Nephron progenitor cell (in vitro differentiated cells): ENCODE measurements at places on chromosomes 13 and 19.
A peak's percentile ranks its signal among the peaks of the same experiment; 100 is the strongest.

GRCh38 chr13:58376775-58377174 is 745.2 kb downstream of the PCDH17 start:
- H3K27ac ChIP-seq = no peak overlapping the region
- DNase-seq = no peak
- no peaks in the 10 kb centered on the region for H3K4me1 ChIP-seq
- no peaks in the 10 kb centered on the region for H3K27me3 ChIP-seq
- H3K36me3 ChIP-seq = no peaks in the 10 kb centered on the region
- no peak overlapping the region for H3K4me3 ChIP-seq

DNA sequence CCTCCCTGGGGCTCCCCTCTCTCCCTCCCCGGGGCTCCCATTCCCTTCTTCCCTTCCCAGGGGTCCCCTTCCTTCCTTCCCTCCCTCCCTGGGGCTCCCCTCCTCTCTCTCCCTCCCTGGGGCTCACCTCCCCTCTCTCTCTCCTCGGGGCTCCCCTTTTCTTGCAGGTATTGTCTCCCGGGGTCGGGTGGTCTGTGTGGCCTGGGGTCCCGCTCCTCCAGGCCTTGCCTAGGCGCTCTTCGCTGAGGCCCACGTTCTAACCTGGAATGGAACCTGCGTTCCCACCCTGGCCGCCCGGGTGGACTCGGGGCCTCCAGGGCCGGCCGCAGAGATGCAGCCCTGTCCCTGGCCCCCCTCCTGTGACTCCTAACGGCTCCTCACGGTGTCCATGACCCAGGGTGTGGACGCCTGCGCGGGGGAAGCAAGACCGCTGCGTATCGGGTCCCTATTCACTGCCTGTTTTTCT is 940 bp upstream of the DCUN1D2 start:
- DNase-seq = peak; percentile 54
- H3K4me3 ChIP-seq = peak overlapping the region; percentile 93
- peaks cover 3% of the 10 kb centered on the region for H3K27me3 ChIP-seq
- H3K4me1 ChIP-seq = peaks cover 80% of the 10 kb centered on the region
- H3K27ac ChIP-seq = peak overlapping the region; percentile 57

GRCh38 chr13:110391273-110391672 is 84.2 kb downstream of the COL4A2 start:
- H3K4me1 ChIP-seq = peaks cover 70% of the 10 kb centered on the region
- H3K36me3 ChIP-seq = peaks cover 72% of the 10 kb centered on the region
- H3K4me3 ChIP-seq = no peak overlapping the region
- no peak overlapping the region for H3K27ac ChIP-seq

DNA sequence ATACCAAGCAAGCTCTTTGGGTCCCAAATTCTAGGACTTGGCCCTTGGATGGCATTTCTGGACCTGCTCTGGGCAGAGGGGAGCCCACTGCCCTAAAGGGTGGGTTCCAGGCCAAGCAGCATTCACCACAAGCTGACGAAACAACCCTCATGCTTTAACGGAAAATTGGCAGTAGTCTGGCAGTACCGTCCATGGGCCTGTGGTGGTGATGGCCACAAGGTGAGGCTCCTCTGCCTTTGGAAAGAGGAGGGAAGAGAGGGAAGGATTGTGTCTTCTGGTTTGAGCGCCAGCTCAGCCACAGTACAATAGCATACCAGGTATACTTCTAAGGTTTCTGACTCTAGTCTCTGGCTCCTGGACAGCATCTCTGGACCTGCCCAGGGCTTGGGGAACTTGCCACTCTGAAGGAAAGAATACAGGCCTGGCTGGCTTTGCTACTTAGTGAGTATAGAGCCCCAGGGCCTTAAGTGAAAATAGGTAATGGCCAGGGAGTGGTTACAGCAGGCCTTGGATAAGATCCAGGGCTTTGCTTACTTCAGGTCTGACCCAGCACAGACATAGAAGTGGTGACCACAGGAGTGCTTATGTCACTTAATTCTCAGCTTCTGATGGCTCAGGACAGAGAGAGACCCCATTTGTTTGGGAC is 595.5 kb downstream of the LMO7 start:
- no peak overlapping the region for H3K4me3 ChIP-seq
- no peaks in the 10 kb centered on the region for H3K4me1 ChIP-seq
- no peak overlapping the region for H3K27ac ChIP-seq
- no peak for DNase-seq
- no peaks in the 10 kb centered on the region for H3K36me3 ChIP-seq
- H3K27me3 ChIP-seq = peaks cover 8% of the 10 kb centered on the region

- H3K27ac ChIP-seq = no peak overlapping the region
- H3K27me3 ChIP-seq = peaks cover 3% of the 10 kb centered on the region
- no peaks in the 10 kb centered on the region for H3K4me1 ChIP-seq
Measured at GRCh38 chr19:23772675-23773063, 14.0 kb upstream of the ZNF681 start.

- peaks cover 29% of the 10 kb centered on the region for H3K36me3 ChIP-seq
- no peaks in the 10 kb centered on the region for H3K27me3 ChIP-seq
- H3K27ac ChIP-seq = no peak overlapping the region
- no peak overlapping the region for H3K4me3 ChIP-seq
- DNase-seq = no peak
Measured at GRCh38 chr13:21526707-21527540, 67.8 kb upstream of the ZDHHC20 start.

- H3K4me3 ChIP-seq = no peak overlapping the region
- peaks cover 6% of the 10 kb centered on the region for H3K27me3 ChIP-seq
- H3K4me1 ChIP-seq = peaks cover 53% of the 10 kb centered on the region
- no peak for DNase-seq
- no peak overlapping the region for H3K27ac ChIP-seq
- H3K36me3 ChIP-seq = peaks cover 10% of the 10 kb centered on the region
Measured at GRCh38 chr19:54434873-54435214, 14.2 kb upstream of the LENG8 start.

DNA sequence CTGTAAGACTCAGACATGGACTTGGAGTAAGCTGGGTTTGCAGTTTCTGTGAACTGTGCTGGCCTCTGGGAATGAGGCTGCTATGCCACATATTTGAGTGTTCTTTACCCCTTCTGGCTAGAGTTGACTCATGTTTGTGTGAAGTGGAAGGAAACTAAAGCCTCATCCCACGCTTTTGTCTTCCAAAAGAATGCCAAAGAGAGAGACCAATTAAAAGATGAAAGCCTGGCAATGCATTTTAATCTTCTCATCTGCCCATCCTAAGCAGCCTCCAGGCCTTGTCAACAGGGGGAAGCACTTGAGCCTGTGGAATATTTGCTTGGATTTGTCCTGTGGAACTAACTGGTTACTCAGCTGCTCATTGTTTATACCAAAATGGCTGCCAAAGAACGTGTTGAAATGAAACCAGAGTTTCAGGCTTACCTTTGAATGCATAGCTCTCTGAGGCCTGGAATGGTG is 49.1 kb downstream of the LMO7 start:
- no peak for DNase-seq
- H3K27me3 ChIP-seq = no peaks in the 10 kb centered on the region
- H3K4me1 ChIP-seq = peaks cover 6% of the 10 kb centered on the region
- H3K4me3 ChIP-seq = no peak overlapping the region
- peak overlapping the region; percentile 21 for H3K27ac ChIP-seq

DNA sequence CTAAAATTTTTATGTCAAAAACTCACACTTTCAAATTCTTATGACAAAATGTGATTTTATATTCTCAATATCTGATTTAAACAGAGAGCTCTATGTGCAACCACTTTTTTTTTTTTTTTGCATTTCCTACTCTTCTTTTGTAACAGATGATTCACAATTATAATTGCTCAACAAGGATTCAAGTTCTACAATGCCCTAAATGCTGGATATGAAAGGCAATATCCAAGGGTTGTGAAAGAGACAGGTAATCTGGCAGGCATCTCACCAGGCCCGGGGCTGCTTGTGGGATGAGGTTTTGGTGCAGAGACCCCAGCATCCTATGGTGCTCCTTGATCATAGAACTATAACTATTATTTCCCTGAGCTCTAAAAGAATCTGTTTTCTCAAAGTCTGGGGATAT is 363.6 kb upstream of the NBEA start:
- H3K4me3 ChIP-seq = no peak overlapping the region
- H3K27me3 ChIP-seq = no peaks in the 10 kb centered on the region
- H3K4me1 ChIP-seq = no peaks in the 10 kb centered on the region
- H3K36me3 ChIP-seq = no peaks in the 10 kb centered on the region
- no peak overlapping the region for H3K27ac ChIP-seq

- H3K27me3 ChIP-seq = no peaks in the 10 kb centered on the region
- peak overlapping the region; percentile 57 for H3K27ac ChIP-seq
- no peak overlapping the region for H3K4me3 ChIP-seq
- peaks cover 35% of the 10 kb centered on the region for H3K36me3 ChIP-seq
Measured at GRCh38 chr19:4678881-4679790, 9.0 kb upstream of the MYDGF start.

DNA sequence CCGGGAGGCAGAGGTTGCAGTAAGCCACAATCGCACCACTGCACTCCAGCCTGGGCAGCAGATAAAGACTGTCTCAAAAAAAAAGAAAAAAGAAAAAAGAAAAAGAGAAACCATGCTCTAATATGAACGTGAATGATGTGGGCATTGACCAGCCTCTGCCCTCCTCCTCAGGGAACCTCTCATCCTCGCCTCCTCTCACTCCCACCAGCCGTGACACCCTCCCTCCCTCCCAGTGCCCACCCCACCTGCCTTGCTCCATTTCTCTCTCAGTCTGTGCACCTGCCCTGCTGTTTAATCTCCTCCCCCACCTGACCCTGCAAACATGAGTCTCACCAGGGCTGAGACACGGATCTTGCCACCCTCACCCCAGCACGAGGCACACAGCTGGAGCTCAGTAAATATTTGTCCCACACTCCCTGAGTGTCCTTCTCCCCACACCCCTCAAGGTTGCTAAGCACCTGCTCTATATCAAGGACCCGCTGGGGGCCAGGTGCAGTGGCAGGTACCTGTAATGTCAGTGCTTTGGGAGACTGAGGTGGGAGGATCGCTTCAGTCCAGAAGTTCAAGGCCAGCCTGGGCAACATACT is 7.5 kb upstream of the BCAT2 start:
- DNase-seq = no peak
- H3K4me3 ChIP-seq = no peak overlapping the region
- H3K36me3 ChIP-seq = no peaks in the 10 kb centered on the region
- no peak overlapping the region for H3K27ac ChIP-seq
- peaks cover 16% of the 10 kb centered on the region for H3K4me1 ChIP-seq
- peaks cover 4% of the 10 kb centered on the region for H3K27me3 ChIP-seq

DNA sequence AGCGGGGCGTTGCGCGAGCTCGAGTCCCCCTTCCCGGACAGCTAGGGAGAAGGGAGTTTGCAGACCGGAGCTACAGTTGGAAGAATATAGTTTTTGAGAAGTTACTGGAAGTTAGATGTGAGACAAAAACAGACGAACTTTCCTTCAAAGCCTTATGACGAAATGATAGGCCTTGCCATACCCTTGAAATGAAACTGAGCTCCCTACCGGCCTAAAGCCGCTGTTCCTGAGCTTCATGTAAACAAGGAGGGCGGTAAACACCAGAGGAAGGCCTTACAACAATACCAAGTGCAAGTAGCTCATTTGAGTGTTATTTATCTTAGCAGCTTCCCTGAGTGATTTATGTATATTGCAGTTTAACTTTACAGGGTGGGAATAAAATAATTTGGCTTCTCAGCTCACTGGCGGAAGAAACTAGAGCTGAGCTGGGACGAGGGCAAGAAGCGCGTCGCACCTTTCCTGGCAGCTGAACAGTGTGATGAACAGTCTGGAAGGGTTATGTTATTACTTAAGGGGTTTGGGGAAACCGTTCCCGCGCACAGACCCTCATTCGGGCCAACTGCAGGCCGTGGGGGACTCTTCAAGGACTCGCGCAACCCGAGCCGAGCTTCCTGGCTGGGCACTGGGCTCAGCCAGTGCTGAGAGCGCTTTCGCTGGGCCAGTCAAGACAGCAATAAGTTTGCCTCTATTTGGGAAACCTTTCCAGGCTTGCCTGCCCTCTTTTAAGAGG is 111.2 kb downstream of the KCNRG start:
- H3K4me1 ChIP-seq = peaks cover 64% of the 10 kb centered on the region
- H3K36me3 ChIP-seq = no peaks in the 10 kb centered on the region
- H3K27ac ChIP-seq = peak overlapping the region; percentile 81
- peak overlapping the region; percentile 76 for H3K4me3 ChIP-seq
- H3K27me3 ChIP-seq = peaks cover 78% of the 10 kb centered on the region

GRCh38 chr19:788686-788982 is 8.6 kb upstream of the PTBP1 start:
- peak; percentile 50 for DNase-seq
- H3K36me3 ChIP-seq = no peaks in the 10 kb centered on the region
- H3K27ac ChIP-seq = peak overlapping the region; percentile 98
